ENCODE measurements at places on chromosomes 11 and 22.

GRCh38 chr11:416051-416756 lies 1.4 kb upstream of the SIGIRR start:
- DNase-seq, result peak; percentile 30

DNA sequence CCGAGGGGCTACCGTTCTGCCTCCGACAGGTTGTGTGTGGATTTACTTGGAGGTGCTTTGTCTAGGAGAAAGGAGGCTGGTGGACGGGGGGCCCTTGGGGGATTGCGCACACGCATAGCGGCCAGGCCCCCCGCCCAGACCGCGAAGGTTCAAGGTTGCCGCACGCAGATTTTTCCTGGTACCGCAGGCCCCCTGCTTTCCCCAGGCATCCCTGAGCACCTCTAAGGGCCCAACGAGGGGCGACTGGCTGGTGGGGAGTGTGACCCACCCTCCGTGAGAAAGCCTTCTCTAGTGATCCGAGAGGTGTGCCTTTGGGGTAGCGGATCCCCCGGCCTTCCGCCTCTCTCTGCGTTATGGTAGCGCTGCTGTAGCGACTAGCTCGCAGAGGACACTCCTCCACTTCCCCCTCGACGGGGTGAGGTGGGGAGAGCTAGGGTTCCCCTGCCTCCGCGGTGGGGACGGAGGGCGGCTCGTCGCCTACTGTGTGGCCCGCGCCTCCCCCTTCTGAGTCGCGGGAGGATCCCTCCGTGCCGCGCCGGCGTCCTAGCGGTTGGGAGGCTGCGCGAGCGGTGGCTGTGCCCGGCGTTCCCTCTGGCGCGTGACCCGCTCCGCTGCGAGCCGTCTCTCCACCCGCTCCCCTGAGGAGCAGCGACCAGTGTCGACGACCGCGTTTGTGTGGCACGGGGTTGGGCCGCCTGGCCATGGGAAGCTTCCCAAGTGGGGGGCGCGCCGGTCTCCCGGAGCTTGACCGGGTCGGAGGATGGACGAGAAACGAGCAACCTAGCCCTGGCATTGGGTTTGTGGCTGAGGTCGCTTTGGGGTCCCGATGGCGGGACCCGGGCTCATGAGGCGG lies 3900.0 kb upstream of the OR11H1 start:
- no peak for DNase-seq

- no peak for DNase-seq
Observed at GRCh38 chr11:5102246-5102645, 32.9 kb downstream of the OR52E1 start.

DNA sequence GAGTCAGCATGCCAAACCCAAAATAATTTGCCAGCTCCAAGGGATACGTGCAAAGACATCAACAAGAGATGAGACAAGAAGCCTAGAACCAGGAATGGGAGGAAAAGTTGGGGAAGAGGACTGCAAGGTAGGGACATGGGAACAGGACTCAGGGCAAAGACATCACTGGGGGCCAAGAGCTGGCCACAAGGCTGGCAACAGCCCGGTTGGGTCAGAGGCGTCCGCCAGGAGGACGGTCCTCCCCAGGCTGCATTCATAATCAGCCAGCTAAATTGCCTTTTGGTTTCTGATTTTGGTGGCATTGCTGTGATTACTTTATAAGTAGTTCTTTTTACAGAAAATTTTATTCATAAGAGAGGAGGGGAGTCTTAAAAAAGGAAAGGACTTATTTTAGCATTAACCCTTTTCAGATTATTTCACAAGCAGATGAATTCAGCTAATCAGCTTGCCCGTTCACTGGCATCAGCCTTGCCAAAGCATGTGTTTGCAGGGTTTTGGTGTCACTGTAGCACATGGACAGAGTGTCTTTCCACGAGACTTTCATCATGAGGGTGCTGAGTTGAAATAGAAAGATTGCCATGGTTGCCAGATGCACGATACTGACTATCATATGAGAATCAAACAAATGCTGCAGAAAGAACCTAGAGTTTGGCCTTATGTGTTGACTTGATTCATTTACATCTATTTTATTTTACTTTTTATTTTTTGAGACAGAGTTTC lies 23.2 kb upstream of the NAV2 start:
- DNase-seq, result no peak

- DNase-seq, result no peak
Observed at GRCh38 chr22:45670981-45671782, 452 bp upstream of the ATXN10 start.

DNA sequence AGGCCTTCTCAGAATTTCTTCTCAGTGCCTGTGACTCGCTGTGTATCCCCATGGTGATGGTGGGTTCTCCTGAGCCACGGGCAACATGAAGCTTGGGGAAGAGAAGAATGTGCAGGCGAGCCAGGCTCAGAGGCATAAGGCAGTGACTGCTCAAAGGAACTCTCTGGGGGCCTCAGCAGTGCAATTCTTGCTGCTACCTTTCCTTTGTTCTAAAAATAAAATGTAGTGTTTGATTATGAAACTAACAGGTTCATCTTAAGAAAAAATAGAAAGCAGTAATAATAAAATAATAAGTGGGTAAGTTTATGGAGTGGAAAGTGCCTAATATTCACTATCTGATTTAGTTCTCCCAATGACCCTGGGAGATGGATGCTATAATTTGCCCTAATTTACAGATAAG lies 46.7 kb downstream of the MEI1 start:
- DNase-seq, result no peak

GRCh38 chr11:104584823-104585222 lies 313.4 kb downstream of the CASP12 start:
- no peak for DNase-seq

- no peak for DNase-seq
Observed at GRCh38 chr11:128506356-128506755, 81.0 kb downstream of the ETS1 start.

GRCh38 chr11:35036639-35037038 lies 102.3 kb upstream of the CD44 start:
- no peak for DNase-seq

- no peak for DNase-seq
Observed at GRCh38 chr11:107337917-107338316, 119.7 kb downstream of the CWF19L2 start.

- no peak for DNase-seq
Observed at GRCh38 chr22:32240461-32240860, 14.7 kb downstream of the SLC5A4 start.

- DNase-seq, result no peak
Observed at GRCh38 chr11:66722745-66723651, 6.0 kb downstream of the SPTBN2 start.

- no peak for DNase-seq
Observed at GRCh38 chr11:54944211-54944610, 237.6 kb downstream of the OR4A5 start.

- DNase-seq, result peak; percentile 54
Observed at GRCh38 chr22:50705219-50705691, 32.6 kb downstream of the SHANK3 start.

DNA sequence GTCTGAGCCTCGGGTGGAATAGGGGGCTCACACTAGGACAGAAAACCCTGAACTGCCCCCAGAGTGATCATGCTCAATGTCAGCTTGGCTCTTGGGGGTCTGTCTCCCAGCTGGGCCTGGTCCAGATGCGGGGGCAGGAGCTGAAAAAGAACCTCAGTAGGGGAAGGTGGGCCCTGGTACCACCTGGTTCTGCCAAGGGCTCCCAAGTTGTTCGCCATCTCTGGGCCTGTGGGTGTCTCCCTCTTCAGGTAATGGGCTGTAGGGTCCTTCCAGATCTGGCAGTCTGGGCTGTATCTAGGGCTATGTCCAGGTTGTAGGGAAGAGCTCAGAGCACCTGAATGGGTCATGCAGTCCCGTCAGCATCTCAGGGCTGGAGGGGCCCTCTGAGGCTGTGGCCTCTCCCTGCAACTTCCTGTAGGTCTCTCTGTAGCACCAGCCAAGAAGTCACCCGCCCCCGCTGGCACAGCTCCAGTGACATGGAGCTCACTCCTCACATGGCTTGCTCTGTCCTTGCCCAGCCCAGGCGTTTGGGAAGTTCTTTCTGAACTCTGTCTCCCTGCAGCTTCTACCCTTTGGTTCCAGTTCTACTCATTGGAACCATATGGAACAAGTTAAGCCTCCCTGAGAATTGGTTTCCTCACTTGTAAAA lies 33.0 kb upstream of the SOX10 start:
- DNase-seq, result peak; percentile 91

DNA sequence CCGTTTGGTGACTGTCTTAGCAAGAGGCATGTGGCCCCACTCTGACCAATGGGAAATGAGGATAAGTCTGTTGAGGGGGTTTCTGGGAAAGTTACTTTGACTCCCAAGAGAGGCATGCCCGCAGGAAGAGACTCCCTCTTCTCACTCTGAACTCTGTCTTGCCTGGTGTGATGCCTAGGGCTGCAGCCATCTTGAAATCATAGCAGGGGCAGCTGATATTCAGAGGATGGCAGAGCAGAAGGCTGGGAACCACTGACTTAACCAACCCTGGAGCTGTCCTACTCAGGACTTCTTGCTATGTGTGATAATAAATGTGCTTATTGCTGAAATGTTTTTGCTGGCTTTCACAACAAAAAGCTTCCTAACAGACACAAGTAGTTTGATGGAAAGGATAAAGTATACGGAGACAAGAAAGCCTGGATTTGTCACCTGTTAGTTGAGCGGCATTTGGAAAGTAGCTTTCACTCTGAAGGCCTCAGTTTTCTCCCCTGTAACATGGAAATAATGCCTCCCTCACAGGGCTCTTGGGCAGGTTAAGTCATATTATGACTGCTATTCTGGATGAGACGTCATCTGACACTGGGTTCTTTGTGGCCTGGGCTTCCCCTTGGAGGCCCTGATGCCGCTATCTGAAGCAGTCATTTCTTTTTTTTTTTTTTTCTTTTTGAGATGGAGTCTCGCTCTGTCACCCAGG lies 128.5 kb downstream of the CEP164 start:
- no peak for DNase-seq

- DNase-seq, result no peak
Observed at GRCh38 chr11:40125054-40125453, 1334.4 kb downstream of the LRRC4C start.

- DNase-seq, result no peak
Observed at GRCh38 chr11:83336993-83337392, 50.8 kb upstream of the CCDC90B start.

GRCh38 chr11:2944530-2944929 lies 15.3 kb upstream of the PHLDA2 start:
- no peak for DNase-seq

DNA sequence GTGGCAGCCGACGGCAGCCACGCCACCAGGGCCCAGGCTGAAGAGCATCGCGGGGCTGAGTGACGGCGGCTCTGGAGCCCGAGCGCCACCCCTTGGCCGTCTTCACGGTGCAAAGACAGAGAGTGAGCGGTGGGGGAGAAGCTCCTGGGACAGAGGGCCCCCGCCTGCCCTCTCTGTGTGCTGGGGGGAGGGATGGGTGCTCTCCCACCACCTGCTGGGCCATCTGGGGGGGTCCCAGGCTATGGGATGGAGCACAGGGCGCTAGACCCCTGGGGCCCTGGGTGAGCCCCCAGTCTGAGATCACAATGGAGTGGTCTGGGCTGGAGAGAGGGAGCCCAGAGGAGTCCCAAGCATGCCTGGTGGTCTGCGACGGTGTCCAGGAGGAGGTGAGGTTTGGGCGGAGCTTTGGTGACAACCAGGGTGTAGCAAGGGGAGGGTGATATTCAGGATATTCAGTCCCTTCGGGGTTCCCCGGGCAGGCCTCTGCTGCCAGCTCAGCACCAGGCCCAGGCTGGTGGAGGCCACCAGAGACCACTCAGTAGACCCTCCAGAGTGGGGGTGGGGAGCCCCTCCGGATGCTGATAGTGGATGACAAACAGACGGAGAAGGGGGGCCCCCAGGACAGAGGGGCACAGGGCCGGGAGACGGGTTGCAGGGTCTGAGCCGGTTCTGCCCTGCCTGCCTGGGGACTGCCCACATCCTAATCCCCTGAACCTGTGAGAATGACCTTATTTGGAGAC lies 78.1 kb upstream of the PRR5 start:
- DNase-seq, result no peak

GRCh38 chr11:26158251-26158650 lies 173.7 kb upstream of the ANO3 start:
- DNase-seq, result no peak

- DNase-seq, result no peak
Observed at GRCh38 chr11:8065031-8065430, 16.0 kb upstream of the TUB start.

- no peak for DNase-seq
Observed at GRCh38 chr11:90650153-90650552, 427.3 kb upstream of the CHORDC1 start.

DNA sequence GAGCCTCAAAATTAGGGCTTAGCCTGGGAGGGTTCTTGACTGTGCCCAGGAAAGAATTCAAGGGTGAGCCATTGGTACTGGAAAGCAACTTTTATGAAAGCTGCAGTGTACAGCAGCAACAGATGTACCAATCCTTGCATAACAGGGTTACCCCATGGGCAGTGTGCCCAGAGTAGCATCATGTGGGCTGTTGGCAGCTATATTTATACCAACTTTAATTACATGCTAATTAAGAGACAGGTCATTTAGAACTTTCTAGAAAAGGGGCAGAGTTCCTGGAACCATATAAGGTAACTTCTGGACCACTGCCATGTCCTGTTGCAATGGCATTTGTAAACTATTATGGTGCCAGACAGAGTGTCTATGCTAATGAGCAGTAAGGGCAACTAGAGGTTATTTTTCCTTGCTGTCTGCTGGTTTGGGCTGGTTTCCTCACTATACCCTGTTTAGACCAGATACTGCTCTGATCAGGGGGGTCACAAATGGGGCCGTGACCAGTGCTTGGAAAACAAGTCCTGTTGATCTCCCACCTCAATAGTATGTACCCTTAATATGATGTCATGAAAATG lies 1120.5 kb upstream of the RAG2 start:
- DNase-seq, result no peak

DNA sequence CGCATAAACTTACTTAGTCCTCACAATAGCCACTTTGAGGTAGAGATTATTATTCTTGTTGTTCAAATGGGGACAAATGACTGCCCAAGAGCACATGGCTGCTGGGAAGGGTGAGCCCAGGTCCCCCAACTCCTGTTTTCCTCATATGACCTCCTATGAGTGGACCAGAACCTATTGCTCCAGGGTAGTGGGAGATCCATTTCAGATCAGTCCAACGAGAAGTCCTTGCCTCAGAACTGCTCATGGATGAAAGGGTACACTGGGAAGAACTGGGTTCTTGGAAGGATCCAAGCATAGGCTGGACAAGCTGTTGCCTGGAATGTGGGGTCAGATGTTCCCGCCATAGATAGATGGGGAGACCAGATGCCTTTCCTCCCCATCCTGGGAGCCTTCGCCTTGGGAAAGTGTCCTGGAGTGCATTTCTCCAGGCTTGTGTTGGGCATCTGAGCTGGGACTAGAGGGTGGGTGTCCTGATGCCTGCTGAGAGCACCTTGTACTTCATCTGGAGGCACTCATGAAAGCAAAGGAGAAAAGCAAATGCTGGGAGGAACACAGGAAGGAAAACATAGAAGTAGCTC lies 146.3 kb upstream of the B3GAT1 start:
- no peak for DNase-seq

- DNase-seq, result no peak
Observed at GRCh38 chr11:78786086-78786485, 211.4 kb upstream of the NARS2 start.

- DNase-seq, result peak; percentile 90
Observed at GRCh38 chr11:8810540-8811301, 100.3 kb upstream of the AKIP1 start.

GRCh38 chr11:100932474-100933100 lies 197.0 kb downstream of the PGR start:
- no peak for DNase-seq

GRCh38 chr22:23384923-23385677 lies 195.0 kb downstream of the IGLL1 start:
- no peak for DNase-seq

GRCh38 chr11:134785660-134786284 lies 373.7 kb upstream of the B3GAT1 start:
- DNase-seq, result no peak

- peak; percentile 33 for DNase-seq
Observed at GRCh38 chr11:2298131-2298794, 3.5 kb downstream of the C11orf21 start.
